Vagina (tissue), 2 donors: ENCODE measurements at places on chromosomes 1 and 21.

DNA sequence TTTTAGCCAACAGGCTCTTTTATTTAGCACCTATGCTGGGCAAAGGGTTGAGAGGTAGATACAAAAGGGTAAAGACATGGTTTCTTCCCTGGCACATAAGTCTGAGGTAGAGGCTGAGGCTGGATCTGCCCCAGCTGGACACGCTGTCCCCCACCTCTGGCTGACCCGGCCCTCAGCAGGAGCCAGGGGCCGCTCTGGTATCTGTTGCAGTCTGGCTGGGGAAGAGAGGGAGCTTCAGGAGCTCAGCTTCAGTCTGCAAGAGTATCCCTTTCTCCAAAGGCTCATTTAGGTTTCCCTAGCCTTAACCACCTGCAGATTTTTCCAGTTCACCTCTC is 14.2 kb downstream of the BLACAT1 start:
- no peak for DNase-seq
- H3K4me1 ChIP-seq, result peaks cover 35% of the 10 kb centered on the region
- H3K4me3 ChIP-seq, result no peak overlapping the region
- no peaks in the 10 kb centered on the region for H3K36me3 ChIP-seq
- no peaks in the 10 kb centered on the region for H3K27me3 ChIP-seq
- H3K27ac ChIP-seq, result no peak overlapping the region

DNA sequence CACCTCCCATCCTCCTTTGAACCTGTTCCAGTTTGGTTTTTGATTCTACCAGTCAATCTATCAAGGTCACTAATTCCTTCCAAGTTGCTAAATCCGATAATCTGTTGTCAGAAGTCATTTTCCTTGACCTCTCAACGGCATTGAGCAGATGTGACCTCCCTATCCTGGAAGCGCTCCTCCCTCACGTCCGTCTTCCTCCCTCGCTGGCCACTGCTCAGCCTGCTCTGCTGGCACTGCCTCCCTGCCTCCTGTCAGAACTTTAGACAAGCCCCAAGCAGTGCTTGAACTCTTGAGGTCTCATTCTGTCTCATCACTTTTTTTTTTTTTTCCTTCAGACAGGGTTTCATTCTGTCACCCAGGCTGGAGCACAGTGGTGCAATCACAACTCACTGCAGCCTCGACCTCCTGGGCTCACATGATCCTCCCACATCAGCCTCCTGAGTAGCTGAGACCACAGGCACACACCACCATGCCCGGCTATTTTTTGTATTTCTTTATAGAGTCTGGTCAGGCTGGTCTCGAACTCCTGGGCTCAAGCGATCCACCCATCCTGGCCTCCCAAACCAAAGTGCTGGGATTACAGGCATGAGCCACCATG is 4.4 kb upstream of the ACOT7 start:
- H3K27ac ChIP-seq, result no peak overlapping the region
- no peaks in the 10 kb centered on the region for H3K27me3 ChIP-seq
- H3K4me1 ChIP-seq, result peaks cover 6% of the 10 kb centered on the region
- no peak for DNase-seq
- no peak overlapping the region for H3K4me3 ChIP-seq

GRCh38 chr1:145827966-145828365 is 4.0 kb downstream of the POLR3C start:
- H3K4me3 ChIP-seq, result no peak overlapping the region
- H3K27ac ChIP-seq, result no peak overlapping the region
- peaks cover 64% of the 10 kb centered on the region for H3K36me3 ChIP-seq
- no peak for DNase-seq
- no peaks in the 10 kb centered on the region for H3K27me3 ChIP-seq

- no peak for DNase-seq
- H3K27me3 ChIP-seq, result no peaks in the 10 kb centered on the region
- peaks cover 59% of the 10 kb centered on the region for H3K4me1 ChIP-seq
- H3K4me3 ChIP-seq, result no peak overlapping the region
- H3K27ac ChIP-seq, result peak overlapping the region; percentile 1
Observed at GRCh38 chr1:183061194-183061593, 38.0 kb downstream of the LAMC1 start.

GRCh38 chr1:201531551-201532425 is 7.1 kb upstream of the NAV1 start:
- peak overlapping the region; percentile 90 for H3K27ac ChIP-seq
- no peak for DNase-seq
- H3K4me1 ChIP-seq, result peaks cover 44% of the 10 kb centered on the region
- no peak overlapping the region for H3K4me3 ChIP-seq

GRCh38 chr1:70043804-70044203 is 161.6 kb downstream of the LRRC40 start:
- DNase-seq, result no peak
- H3K27ac ChIP-seq, result no peak overlapping the region
- no peaks in the 10 kb centered on the region for H3K36me3 ChIP-seq
- peaks cover 7% of the 10 kb centered on the region for H3K4me1 ChIP-seq
- H3K4me3 ChIP-seq, result no peak overlapping the region

DNA sequence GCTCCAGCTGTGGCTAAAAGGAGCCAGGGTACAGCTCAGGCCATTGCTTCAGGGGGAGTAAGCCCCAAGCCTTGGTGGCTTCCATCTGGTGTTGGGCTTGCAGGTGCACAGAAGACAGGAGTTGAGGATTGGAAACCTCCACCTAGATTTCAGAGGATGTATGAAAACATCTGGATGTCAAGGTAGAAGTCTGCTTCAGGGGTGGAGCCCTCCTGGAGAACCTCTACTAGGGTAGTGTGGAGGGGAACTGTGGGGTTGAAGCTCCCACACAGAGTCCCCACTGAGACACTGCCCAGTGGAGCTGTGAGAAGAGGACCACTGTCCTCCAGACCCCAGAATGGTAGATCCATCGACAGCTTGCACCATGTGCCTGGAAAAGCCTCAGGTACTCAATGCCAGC is 183.0 kb downstream of the PDE4B start:
- H3K27me3 ChIP-seq, result no peaks in the 10 kb centered on the region
- H3K4me3 ChIP-seq, result no peak overlapping the region
- no peak overlapping the region for H3K27ac ChIP-seq
- no peaks in the 10 kb centered on the region for H3K36me3 ChIP-seq
- no peak for DNase-seq
- H3K4me1 ChIP-seq, result no peaks in the 10 kb centered on the region

DNA sequence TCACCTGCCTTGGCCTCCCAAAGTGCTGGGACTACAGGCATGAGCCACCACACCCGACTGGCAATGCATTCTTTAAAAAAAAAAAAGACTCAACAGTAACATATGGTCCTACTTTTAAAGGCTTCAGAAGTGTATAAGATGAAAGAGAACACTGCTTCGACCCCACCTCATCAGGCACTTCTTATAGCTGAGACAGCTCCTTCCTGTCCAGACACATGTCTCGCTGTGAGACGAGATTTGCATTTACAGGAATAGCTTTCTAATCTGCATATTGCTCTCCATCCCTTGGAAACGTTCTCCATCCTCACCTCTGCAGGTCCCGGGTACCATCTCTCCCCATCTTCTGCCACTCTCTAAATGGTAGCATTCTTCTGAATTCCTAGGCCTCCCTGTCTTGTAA is 6.7 kb downstream of the AZIN2 start:
- DNase-seq, result no peak
- no peaks in the 10 kb centered on the region for H3K36me3 ChIP-seq
- H3K4me3 ChIP-seq, result no peak overlapping the region
- H3K4me1 ChIP-seq, result no peaks in the 10 kb centered on the region

DNA sequence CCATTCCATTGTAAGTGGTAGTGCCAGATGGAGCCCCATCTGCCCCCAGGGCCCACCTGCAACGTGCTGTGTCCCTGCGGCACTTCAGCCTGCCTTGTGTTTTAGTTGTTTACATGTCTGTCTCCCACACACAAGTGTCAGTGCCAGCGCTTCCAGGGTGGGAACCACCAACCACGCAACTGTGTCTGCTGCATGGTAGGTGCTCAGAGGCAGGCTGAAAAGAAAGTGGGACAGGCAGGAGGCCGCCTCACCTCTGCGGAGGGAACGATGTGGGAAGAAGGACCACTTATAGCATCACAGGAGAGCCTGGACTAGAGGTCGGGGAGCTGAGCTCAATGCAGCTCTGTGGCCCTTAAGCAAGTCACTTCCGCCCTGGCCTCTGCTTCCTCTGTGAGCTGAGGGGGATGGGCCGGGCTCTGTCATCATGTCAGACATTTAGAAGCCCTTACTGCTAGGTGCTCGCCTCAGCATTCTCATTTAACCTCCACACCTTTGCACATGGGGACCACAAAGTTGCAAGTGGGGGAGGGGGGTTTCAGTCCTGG is 17.9 kb downstream of the SLC9A1 start:
- H3K4me1 ChIP-seq, result peaks cover 60% of the 10 kb centered on the region
- no peak overlapping the region for H3K4me3 ChIP-seq
- no peaks in the 10 kb centered on the region for H3K36me3 ChIP-seq
- no peak for DNase-seq

DNA sequence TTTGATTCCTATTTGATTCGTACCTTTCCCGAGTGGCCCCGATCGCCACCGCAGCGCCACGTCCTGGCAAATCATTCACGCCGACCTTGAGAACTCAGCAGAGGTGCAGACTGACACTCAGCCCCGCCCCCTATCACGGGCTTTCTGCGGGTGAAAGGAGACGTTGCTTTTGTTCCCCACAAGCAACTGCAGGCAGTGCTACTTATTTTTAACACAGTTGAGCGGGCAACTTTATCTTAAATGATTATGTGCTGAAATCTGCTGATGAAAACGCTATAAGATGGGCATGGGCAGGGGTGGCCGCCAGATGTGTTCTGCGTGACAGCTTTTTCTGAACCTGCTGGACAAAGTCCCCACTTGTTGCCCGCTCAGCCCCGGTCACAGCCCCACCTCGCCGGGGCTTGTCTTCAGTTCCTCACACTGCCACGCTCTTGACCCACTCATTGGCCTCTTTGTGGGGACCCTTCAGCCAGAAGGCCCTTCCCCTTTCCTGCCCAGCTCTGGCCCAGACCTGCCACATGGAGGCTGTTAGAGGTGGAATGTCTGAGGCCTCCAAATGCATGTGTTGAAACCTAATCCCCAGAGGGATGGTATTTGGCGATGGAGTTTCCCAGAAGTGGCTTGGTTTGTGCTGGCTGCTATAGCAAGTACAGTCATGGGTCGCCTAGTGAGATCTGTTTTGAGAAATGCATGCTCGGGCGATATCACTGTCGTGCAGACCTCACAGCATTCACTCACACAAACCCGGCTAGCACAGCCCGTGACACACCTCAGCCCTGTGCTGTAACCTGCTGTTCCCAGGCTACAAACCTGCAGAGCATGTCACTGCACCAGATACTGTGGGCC is 15.7 kb upstream of the PDXK start:
- no peak overlapping the region for H3K4me3 ChIP-seq
- H3K27ac ChIP-seq, result no peak overlapping the region
- H3K27me3 ChIP-seq, result no peaks in the 10 kb centered on the region
- no peak for DNase-seq
- H3K36me3 ChIP-seq, result no peaks in the 10 kb centered on the region
